ENCODE measurements at places on chromosomes 6 and 20.

- no peak for DNase-seq
Measured at GRCh38 chr6:161542346-161542980, 268.6 kb upstream of the AGPAT4 start.

- no peak for DNase-seq
Measured at GRCh38 chr6:28269492-28269891, 2.5 kb downstream of the ZSCAN26 start.

DNA sequence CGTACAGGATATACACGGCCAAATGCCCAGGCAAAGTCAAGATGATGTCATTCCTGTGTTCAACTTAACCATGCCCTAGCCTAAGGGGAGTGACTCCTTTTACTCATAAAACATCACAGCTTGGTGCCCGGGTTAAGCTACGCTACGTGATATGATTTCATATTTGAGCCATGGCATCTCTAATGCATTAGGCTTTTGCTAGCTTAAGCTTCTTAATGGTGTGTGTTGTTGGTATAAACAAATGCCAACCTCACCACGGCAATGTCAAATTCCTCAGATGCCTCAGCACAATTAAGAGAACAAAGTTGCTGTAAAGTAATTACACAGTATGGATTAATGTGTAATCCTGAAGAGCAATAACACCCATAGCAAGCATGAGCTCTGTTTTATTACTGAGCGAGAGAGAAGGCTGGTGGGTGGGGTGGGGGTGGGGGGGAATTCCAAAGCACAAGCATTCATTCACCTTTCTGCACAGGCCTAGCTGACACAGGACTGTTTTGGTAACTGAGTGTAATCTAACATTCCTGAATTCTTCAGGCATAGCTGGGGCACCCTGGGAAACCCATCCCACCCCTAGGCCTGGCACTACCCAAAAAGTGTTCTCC, 44.7 kb upstream of the CNKSR3 start:
- no peak for DNase-seq

GRCh38 chr20:38624084-38624483, 22.5 kb downstream of the ARHGAP40 start:
- no peak for DNase-seq

GRCh38 chr6:53917464-53917842, 122.6 kb downstream of the LRRC1 start:
- DNase-seq, result no peak

DNA sequence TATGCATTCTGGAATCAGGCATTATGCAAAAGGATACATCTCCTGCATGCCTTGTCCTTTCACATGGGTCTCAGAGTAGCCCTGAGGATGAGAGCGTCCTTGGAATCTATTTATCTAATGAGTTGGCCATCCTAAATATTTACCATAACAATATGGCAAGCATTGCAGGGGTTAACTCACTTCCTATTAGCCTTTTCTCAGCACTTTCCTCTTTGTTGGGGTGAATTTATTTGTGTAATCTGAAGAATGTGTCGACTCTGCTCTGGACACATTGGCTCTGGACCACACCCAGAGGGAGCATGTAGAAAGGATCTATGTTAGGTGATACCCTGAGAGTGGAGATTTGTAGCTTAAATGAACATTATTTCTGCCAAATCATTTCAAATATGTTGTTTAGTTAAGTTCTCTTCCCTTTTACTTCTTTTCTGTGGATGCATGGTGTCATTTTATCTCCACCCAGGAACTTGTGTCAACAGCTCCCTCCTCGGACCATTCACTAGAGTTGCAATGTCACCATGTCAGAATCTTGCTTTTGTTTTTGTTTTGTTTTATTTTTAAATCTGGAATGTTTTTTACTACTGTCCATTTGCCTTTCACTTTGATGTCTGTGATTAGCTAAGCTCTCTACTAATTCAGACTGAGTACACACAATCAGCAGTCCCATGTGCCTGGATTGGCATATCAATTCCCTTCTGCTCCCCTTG, 757.0 kb upstream of the MMS22L start:
- DNase-seq, result no peak

Measured in activated CD4-positive, alpha-beta T cell treated with anti-CD3 and anti-CD28 coated beads for 1 hour (primary cell).